ENCODE measurements at places on chromosomes 11 and 22. TPM values are rescaled to one million over a fixed set of nuclear protein-coding genes. Genes with fewer than 3 reads are reported as not detected.

- H3K4me3 ChIP-seq: no peak overlapping the region
- H3K4me1 ChIP-seq: no peaks in the 10 kb centered on the region
- peak; percentile 0 for DNase-seq
- no peak overlapping the region for H3K27ac ChIP-seq
These were observed 25.0 kb upstream of the OAF start for GRCh38 chr11:120185706-120186455.

GRCh38 chr22:18028817-18029527 is 4.6 kb upstream of the MICAL3 start:
- peaks cover 7% of the 10 kb centered on the region for H3K4me1 ChIP-seq
- DNase-seq: no peak
- no peak overlapping the region for H3K27ac ChIP-seq
- peaks cover 14% of the 10 kb centered on the region for H3K27me3 ChIP-seq

DNA sequence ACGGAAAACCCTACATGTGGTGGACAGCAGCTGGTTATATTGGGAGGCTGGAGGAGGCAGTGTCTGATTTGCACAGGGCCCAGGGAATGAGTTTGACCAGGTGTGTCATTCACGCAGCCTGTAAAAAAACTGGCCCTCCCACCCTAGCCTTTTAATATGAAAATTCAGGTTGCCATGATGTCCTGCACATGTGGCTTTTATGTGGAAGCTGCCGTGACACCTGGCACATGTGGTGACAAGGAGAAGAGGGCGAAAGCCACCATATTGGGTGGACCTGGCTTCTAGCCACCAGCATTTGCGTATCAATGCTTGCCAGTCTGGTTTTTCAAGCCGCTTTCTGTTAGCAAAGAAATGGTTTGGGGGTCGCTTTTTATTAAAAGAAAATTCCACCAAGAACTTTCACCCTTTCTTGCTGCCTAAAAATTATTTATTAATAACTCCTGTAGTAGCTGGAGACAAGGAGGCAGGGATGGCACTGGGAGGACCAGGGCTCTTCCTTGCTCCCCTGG is 43.4 kb downstream of the ZNF280B start:
- H3K27me3 ChIP-seq: peaks cover 19% of the 10 kb centered on the region
- no peaks in the 10 kb centered on the region for H3K36me3 ChIP-seq
- H3K4me3 ChIP-seq: no peak overlapping the region

GRCh38 chr11:1338201-1339065 is 29.0 kb upstream of the TOLLIP start:
- peak; percentile 8 for DNase-seq
- H3K36me3 ChIP-seq: no peaks in the 10 kb centered on the region
- no peaks in the 10 kb centered on the region for H3K27me3 ChIP-seq
- no peak overlapping the region for H3K27ac ChIP-seq
- H3K4me3 ChIP-seq: no peak overlapping the region

DNA sequence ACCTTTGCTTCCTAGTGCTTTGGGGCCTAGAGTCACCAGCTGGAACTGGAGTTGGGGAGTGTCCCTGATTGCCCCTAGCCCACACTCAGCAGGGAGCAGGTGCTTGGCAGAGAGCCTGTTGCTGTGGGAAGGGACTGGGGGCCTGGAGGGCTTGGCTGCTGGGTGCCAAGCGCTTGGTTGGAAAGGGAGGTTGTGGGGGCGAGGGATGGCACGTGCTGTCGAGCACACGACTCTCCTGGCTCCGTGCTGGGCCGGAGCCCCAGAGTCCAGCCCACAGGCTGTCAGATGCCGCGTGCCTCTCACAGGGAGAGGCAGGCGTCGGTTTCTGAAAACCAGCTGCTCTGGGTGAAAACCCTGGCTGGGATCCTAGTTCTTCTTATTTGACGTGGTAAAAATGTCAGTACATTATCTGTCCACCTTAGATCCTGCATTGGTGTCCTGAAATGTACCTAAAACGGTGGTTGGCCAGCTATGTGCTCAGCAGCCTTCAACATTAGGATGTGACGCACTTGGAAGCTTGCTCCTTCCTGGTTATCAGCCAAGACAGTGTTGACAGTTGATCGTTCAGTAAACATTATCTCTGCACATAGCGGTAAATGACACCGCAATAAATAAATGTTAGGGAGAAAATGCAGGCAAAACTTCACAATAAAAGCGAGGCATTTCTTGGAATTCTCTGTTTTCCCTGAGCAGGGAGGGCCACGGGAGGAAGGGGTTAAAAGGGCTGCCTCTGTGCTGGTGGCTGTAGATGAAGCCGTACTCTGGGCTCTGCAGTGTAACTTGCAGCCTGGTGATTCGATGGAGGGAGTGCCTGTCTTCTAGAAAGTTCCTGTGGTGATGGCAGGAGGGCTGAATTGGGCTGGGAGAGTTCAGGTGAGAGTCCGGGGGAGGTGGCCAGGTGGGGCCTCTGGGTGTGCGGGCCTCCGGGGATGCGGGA is 29.2 kb downstream of the GRAMD4 start:
- no peaks in the 10 kb centered on the region for H3K27me3 ChIP-seq
- H3K36me3 ChIP-seq: no peaks in the 10 kb centered on the region
- peaks cover 15% of the 10 kb centered on the region for H3K4me1 ChIP-seq
- H3K27ac ChIP-seq: no peak overlapping the region
- H3K4me3 ChIP-seq: no peak overlapping the region
- DNase-seq: no peak

DNA sequence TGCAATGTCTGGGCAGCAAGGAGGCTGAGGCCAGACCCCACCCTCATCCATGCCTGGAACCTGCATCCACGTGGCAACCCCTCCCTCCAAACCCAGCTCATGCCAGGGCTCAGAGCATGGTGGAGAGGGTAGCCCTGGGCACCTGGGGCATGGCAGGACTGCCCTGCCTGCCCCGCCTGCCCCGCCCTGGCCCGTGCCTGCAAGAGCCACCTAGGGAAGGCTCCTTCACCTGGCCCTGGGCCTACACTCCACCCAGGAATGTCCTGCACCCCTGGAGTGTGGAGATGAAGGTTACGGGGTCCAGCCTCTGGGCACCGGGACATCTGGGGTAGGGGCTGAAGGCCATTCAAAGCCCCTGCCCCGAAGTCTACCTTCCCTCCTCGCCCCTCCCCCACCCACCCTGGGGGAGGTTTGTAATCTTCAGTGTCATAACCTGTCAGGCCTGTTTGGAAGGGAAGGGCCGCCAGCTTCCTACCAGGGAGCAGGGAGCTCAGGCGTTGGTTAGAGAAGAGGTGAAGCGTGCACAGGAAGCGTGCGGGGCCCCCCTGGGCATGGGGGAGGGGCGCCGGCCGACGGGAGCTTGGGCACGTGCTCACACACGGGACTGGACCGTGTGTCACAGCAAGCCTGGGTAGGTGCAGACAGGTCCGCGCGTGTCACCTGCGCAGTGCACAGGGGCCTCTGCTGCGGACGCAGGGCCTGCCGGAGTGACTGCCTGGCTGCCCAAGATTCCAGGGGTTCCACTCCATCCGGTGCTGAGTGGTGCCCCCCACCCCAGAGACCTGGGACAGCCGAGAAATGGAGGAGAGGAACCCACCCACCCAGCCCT is 30.7 kb upstream of the TH start:
- DNase-seq: no peak
- no peak overlapping the region for H3K4me3 ChIP-seq
- no peaks in the 10 kb centered on the region for H3K36me3 ChIP-seq

- H3K36me3 ChIP-seq: no peaks in the 10 kb centered on the region
- H3K4me1 ChIP-seq: no peaks in the 10 kb centered on the region
- DNase-seq: no peak
- no peak overlapping the region for H3K27ac ChIP-seq
These were observed 85.1 kb downstream of the BARX2 start for GRCh38 chr11:129460714-129461113.

DNA sequence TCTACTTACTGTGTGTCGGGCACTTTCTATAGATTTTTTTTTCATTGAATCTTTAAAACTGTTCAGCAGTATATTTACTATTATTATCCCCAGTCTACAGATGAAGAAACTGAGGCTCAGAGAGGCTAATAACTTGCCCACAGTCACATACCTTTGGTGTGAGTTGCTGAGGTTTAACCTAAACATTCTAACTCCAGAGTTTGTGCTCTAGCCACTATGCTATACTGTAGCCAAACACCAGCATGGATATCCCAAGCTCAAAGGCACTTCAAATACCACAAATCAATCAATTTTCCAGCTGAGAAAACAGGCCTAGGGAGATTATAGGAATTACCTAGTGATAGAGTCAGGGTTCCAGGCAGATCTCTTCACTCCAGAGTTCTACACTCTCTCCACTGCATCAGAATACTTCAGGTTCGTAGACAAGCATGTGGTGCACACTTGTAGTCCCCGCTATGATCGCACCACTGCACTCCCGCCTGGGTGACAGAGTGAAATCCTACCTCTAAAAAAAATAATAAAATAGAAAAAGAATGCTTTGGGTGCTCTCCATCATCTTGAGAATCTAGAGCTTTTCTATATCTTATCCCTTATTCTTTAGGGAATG is 20.4 kb upstream of the UPB1 start:
- H3K36me3 ChIP-seq: no peaks in the 10 kb centered on the region
- H3K4me1 ChIP-seq: no peaks in the 10 kb centered on the region
- no peak overlapping the region for H3K27ac ChIP-seq
- H3K4me3 ChIP-seq: no peak overlapping the region
- DNase-seq: no peak
- no peaks in the 10 kb centered on the region for H3K27me3 ChIP-seq

DNA sequence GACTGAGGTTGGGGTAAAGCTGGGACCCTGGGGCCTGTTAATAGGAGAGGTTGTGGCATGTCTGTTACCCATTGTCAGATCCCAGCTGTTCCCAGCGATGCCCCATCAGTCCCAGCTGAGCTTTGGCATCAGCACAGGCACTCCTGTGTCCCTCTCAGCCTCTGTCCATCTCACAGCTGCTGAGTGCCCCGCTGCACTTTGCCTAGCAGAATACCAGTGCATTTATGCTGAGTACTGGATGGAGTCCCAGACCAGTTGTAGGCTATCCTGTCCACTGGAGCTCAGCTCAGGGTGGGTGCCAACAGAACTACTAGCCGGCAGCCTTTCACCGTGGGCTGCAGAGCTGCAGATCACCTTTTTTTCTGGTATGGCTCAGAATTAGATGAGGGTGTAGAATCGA is 9.9 kb downstream of the FXYD6 start:
- peaks cover 4% of the 10 kb centered on the region for H3K4me1 ChIP-seq
- H3K36me3 ChIP-seq: no peaks in the 10 kb centered on the region
- no peak overlapping the region for H3K27ac ChIP-seq
- no peak for DNase-seq
- no peaks in the 10 kb centered on the region for H3K27me3 ChIP-seq
- H3K4me3 ChIP-seq: no peak overlapping the region

DNA sequence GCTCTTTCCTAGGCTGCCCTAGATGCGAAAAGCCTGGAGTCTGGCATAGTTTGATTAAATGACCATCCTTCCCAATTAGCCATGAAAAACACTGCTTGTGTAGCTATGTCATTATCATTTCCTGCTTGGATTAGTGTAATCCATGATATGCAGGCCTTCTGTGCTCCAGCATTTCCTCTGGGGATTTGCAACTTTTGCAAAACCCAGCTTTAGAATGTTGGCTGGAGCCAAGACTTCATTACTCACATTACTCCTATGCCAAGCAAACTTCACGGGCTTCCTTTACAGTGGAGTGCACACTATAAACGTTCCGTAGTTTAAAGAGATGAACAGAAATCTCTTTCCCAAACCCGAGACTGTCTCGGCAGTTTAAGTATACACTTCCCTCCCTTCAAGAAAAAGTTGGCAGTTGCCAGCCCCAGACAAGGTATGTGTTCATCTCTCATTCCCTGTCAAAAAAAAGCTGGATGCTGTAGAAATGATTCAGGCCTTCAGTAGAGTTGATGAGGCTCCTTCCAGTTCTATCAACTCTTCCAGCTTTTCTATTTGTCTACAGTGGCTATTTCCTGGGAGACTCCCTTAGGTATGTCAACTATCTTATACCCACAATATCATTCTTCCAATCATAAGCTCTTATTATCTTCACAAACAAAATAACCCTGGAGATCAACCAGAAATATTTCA is 180.0 kb downstream of the MAML2 start:
- H3K4me3 ChIP-seq: no peak overlapping the region
- no peaks in the 10 kb centered on the region for H3K27me3 ChIP-seq

DNA sequence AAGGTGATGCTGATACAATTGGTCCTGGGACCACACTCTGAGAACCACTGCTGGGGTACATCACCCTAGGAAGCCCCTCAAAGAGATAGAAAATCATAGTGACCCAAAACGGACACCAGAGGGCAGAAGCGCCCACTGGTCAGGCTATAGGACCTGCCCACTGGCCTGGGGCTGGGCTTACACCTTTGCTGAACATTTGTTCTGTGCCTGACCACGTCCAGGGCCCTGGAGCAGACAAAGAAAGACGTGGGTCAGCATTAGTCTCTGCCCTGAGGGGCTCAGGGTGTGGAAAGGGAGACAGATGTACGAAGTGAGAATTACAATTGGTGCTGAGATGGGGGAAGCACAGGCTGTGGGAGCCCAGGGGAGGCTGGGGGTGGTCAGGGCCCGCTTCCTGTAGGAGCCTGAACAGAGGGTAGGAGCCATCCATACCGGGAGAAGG is 14.4 kb upstream of the SERPINH1 start:
- DNase-seq: no peak
- H3K27ac ChIP-seq: no peak overlapping the region

DNA sequence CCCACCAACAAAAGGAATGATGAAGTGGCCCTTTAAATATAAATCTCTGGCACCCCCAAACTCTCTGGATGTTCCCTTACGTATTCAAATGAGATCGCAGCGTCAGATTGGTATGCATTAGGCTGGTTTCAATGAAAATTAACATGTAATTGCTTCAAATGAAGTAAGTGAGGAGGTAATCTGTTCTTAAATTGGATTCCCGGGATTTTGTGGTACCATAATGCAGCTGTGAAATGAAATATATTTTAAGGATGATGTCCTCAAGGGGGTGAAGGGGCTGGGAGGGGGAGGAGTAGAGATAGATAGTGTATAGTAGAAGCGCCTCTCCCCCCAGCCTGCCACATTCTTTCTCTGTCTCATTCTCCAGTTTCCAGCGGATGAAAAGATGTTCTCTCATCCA is 748.2 kb downstream of the NTM start:
- no peaks in the 10 kb centered on the region for H3K36me3 ChIP-seq
- no peak overlapping the region for H3K27ac ChIP-seq
- H3K27me3 ChIP-seq: no peaks in the 10 kb centered on the region
- no peak for DNase-seq

DNA sequence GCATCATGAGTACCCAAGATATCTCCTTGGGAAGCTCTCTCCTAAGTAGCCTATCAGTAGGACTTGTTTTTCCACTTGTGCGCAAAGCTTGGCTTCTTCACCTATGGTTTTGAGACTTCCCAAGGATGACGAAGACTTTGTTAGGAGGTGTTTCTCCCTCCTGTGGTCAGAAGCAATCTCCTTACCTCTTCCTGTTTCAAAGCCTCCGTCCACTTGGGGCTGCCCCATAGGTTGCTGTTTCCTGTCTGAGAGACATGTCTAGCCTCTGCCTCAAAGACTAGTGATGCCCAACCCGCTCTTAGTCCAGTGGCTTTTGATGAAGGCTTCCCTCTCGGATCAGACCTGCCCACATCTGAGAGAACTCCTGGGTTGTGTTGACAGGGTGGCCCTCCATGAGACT is 92.9 kb downstream of the TRAF6 start:
- DNase-seq: no peak
- no peaks in the 10 kb centered on the region for H3K36me3 ChIP-seq
- no peak overlapping the region for H3K27ac ChIP-seq
- H3K4me1 ChIP-seq: peaks cover 40% of the 10 kb centered on the region

- no peaks in the 10 kb centered on the region for H3K27me3 ChIP-seq
- no peak overlapping the region for H3K4me3 ChIP-seq
These were observed 1.0 kb downstream of the SYCE3 start for GRCh38 chr22:50561401-50562358.

Gene VWCE
- total RNA-seq: 1.0 TPM

Gene BRSK2
- 0.55 TPM for total RNA-seq

Gene CRYBA4
- not detected for total RNA-seq

Gene OR5D18
- total RNA-seq: not detected

Gene JOSD1
- total RNA-seq: 307 TPM

Gene HYOU1
- total RNA-seq: 81.4 TPM

Gene EFCAB6
- 0.36 TPM for total RNA-seq

Gene KRTAP5-7
- total RNA-seq: not detected

Gene RBMXL2
- 0.14 TPM for total RNA-seq

Gene NRXN2
- total RNA-seq: 0.31 TPM

Data from CD4-positive, alpha-beta T cell (primary cell).